DMS 273 treated with DMSO at 0.1 percent for 48 hours (cell line): ENCODE measurements at places on chromosomes 16 and 17.
A peak's percentile ranks its signal among the peaks of the same experiment; 100 is the strongest.

DNA sequence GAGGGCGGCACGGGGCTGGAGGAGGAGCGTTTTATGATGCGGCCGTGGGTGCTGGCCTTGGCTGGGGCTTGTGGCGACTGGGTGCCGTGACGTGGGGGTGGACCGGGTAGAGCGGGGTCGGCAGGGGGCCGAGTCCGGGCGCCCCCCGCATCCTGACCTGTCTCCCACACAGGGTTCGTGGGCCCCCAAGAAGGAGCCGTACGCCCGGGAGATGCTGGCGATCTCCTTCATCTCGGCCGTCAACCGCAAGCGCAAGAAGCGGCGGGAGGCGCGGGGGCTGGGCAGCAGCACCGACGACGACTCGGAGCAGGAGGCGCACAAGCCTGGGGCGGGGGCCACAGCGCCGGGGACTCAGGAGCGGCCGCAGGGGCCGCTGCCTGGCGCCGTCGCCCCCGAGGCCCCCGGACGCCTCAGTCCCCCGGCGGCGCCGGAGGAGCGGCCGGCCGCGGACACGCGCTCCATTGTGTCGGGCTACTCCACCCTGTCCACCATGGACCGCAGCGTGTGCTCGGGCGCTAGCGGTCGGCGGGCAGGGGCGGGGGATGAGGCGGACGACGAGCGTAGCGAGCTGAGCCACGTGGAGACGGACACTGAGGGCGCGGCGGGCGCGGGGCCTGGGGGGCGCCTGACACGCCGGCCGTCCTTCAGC is 81.6 kb downstream of the ARHGAP23 start:
- DNase-seq, result no peak

DNA sequence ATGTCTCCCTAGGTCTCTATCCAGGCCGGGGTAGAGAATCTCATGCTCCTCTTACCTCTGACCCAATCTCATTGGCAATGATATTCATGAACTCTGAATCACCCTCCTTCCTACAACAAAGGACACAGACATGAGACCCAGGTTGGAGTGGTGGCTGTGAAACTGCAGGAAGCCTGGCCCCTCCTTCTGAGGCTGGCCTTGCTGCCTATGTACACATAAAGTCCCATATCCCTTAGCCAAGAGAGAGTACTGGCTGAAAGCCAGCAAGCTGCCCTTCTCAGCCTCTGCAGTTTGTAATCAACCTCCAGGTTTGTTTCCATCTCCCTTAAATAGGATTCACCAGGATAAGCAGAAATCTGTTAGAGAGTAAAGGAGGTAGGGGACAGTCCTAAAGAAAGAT is 10.6 kb downstream of the AARSD1 start:
- DNase-seq, result no peak

DNA sequence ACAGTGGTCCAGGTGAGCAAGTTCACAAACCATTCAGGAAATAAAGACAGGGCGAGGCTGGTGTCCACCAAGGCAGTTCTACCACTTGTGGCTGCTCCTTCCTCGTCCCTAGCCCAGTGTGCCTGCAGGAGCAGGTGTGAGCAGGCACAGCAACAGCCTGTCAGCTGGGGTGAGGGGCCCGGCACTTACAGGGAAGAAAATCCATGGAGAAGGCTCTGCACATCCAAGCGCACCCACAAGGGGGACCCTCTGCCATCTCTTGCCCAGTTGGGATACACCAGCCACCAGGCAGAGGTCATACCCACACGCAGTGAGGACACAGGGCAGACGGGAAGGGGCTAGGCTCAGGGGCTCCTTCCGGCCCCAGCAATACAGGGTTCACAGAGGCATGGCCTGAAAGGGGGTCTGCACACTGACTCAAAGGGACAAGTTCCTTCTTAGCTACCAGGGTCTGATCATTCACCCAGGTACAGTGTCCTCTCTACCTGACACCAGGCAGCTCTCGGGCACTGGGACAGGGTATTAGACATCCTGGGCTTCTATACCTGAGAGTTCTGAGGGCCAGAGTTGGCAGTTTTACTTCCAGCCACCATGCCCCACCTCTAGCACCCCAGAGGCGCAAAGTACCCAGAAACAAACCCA is 27.0 kb downstream of the CDIP1 start:
- DNase-seq, result peak; percentile 64

- DNase-seq, result no peak
Observed at GRCh38 chr17:39951924-39952679, 10.7 kb upstream of the GSDMA start.

GRCh38 chr16:72410492-72410891 is 238.5 kb upstream of the PMFBP1 start:
- DNase-seq, result no peak

GRCh38 chr17:33623841-33624240 is 330.7 kb upstream of the ASIC2 start:
- no peak for DNase-seq

DNA sequence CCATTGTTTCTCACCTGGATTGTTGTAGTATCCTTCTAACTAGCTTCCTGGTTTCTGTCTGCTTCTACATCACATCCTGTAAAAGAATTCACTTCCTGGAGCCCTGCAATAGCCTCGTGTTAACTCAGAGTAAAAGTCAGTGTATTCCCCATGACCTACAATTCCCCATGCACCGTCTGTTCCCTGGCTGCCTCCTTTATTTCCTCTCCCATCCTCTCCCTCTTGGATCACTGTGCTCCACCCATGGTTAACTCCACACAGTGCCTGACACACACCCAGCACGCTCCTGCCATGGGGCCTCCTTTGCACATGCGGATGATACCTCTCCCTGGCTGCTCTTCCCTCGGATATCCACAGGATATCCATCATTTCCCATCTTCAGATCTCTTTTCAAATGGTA is 301.4 kb upstream of the IRX3 start:
- no peak for DNase-seq

- no peak for DNase-seq
Observed at GRCh38 chr16:12679660-12680272, 123.9 kb downstream of the CPPED1 start.

DNA sequence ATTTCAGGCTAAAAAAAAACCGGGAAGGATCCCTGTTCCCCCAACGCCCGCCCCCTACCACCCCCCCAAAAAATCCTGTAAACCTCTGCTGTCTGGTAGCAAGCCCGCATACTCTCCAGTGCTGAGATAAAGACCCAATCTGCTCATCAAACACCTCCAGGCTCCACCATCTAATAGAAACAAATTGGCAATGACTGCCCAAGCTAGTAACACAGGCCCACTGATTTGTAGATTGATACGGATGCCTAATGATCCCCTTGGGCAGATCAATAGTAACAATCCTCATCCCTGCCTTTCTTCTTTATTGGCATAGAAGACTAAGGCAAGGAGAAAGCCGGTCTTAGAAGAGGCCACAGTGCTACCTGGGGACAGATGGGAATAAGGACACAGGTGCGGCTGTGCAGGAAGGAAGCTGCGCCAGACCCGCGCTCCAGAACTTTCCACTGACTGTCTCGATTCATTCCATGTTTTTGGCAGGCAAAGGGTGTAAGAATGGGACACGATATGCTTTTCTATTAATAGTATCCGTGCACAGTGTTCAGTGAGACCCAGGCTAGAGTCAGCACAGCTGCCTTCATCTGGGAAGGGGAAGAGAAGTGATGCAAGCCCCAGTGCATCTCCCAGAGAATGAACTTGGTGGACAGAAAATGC is 407.6 kb upstream of the PSMD7 start:
- DNase-seq, result no peak

DNA sequence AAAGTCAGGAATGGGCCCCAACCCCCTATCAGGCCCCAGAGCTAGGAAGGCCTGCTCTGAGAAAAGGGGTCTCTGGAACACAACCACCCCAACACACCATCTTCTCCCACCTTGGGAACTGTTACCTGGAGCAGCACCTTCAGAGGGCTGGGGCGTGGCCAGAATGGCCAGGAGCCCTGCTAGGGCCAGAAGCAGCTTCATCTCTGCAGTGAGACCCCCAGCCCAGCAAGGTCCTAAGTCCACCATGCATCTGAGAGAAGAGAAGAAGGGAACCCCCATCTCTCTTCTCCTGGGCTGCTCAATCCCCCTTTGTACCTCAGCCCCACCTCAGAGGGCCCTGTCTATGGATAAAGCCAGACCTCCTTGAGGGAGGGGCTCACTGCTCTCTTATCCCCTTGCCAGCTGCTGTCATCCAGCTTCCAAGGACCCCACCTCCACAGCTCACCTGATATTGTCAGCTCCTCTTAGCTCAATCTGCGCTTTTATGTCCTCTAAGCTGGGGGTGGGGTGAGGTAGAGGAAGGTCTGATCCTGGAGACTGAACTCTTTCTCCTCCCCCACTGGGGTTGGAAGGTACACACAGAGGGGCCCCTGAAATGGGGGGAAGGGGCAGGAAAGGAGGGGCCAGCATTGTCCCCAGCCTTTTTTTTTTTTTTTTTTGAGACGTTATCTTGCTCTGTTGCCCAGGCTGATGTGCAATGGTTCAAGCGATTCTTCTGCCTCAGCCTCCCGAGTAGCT is at the start of gene MPO:
Gene MPO, minus strand, starts transcription at position 456 of the 738 bp plus-strand sequence. Its CDS starts 177 bp downstream, at position 279.
- DNase-seq, result no peak

DNA sequence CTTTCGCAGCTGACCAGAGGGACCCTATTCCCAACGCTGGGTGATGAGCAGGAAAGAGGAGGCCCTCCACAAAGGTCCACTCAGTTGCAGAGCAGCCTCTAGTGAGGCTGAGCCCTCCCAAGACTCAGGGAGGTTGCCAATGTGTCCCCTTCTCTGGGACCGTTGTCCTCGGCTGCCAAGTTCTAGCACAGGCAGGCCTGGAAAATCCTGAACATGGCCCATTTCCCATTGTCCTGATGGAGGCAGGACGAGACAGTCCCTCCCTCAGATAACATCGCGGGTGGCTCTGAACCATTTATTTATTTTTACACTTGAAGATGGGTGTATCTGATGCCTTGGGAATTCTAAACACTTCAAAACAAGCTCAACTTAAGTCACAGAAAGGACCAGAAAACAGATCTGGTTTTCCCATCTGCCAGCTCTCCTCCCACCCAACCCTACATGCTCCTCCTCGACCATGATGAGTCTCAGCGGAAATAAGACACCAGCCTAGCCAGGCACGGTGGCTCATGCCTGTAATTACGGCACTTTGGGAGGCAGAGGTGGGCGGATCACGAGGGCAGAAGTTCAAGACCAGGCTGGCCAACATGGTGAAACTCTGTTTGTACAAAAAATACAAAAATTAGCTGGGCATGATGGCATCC is 12.8 kb downstream of the CDIP1 start:
- no peak for DNase-seq

DNA sequence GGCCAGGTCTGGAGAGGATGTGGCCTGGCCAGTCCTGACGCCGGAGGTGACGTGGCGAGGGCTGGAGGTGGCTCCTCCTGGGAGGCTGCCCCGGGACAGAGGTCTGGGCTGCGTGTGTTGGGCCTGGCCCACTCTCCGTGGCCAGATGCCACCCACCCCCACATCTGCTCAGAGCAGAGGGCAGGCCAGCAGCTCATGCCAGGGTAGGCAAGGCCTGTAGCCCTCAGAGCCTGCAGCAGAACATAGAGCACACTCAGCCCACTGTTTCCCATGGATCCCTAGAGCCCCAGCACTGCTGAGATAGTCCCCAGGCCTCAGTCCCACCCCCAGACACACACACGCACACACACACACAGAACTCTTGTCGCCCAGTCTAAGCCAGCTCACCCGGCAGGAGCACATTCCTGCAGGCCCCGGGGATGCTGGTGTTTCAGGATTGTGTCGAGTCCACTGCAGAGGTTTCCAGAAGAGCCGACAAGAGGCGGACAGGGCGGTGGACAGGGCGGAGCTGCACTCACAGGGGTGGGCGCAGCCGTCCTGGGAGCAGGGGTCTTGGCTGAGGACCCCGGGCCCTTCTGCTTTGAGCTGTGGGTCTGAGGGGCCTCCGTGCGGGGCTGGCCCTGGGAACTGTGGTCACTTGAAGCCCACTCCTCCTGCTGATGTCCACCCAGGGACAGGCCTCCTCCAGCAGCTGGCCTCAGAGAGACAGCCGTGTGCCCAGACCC is 33.4 kb downstream of the SOX8 start:
- DNase-seq, result no peak

- DNase-seq, result no peak
Observed at GRCh38 chr17:70314506-70314905, 145.2 kb downstream of the KCNJ2 start.

GRCh38 chr17:3693829-3694231 is 2.1 kb downstream of the P2RX5 start:
- DNase-seq, result no peak

DNA sequence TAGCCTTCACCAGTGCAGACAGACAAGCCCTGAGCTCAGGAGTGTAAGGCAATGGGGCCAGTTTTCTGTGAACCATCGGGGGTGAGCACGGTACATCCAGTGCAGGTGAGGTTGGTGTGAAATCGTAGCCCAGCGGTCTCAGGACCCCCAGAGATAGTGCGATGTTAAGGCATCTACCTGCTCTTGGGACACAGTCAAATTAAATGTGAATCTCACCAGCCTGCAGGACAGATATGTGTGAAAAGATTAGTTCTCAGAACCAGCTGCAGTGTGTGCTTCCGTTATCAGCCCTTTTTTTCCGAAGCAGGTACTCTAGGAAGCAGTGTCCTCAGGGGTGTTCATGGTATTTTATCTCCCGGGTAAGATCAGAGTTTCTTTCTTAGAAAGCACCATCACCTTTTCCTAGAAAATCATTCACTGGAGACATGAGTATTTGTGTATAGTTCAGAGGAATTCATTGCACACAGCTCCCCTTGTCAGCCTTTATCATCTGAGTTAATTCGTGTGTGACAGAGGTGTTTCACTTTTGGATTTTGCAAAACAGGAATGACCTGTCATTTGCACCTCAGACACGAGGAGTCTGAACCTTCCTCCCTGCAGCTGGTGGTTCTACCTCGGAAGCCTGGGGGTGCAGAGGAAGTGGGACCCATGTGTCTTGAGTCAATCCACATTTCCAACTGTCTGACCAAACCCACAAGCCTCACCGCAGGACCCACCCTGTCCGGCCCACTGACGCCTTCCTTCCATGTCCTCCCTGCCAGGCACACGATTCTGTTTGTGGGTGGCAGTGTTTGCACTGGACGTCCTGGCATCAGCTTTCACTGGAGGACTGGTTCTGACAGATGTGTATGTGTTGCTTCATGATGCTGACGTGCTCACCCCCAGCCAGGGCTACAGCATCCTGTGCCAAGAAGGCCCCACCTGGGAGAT is 107.8 kb downstream of the CLEC16A start:
- no peak for DNase-seq
